ENCODE measurements at places on chromosomes 1 and 21. TPM values are rescaled to one million over a fixed set of nuclear protein-coding genes. Genes with fewer than 3 reads are reported as not detected.

PIK3R3 gene
- 0.56 TPM for total RNA-seq

WNT3A gene
- not detected for total RNA-seq

SMG7 gene
- total RNA-seq, result 50.2 TPM

FNBP1L gene
- total RNA-seq, result 1.4 TPM

DMRTA2 gene
- total RNA-seq, result not detected

DNA sequence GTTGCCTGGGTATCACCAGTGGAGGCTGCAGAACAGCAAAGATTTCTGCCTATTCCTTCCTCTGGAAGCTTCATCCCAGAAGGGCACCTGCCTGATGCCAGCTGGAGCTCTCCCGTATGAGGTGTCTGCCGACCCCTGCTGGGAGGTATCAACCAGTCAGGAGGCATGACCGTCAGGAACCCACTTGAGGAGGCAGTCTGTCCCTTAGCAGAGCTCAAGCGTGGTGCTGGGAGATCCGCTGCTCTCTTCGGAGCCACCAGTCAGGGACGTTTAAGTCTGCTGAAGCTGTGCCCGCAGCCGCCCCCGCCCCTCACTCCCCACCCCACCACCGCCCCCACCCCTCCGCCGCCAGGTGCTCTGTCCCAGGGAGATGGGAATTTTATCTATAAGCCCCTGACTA, 23.1 kb upstream of the HFM1 start:
- no peak for DNase-seq
- H3K4me1 ChIP-seq, result no peaks in the 10 kb centered on the region
- H3K4me3 ChIP-seq, result no peak overlapping the region
- H3K27ac ChIP-seq, result no peak overlapping the region

GRCh38 chr1:16433030-16433429, 4.2 kb downstream of the SPATA21 start:
- no peaks in the 10 kb centered on the region for H3K36me3 ChIP-seq
- DNase-seq, result no peak
- H3K4me3 ChIP-seq, result no peak overlapping the region
- H3K27ac ChIP-seq, result no peak overlapping the region
- H3K4me1 ChIP-seq, result no peaks in the 10 kb centered on the region

- peak overlapping the region; percentile 87 for H3K27ac ChIP-seq
- peaks cover 51% of the 10 kb centered on the region for H3K4me1 ChIP-seq
- no peak for DNase-seq
- no peaks in the 10 kb centered on the region for H3K36me3 ChIP-seq
Measured at GRCh38 chr1:2583331-2583791, 3.2 kb upstream of the PRXL2B start.

- DNase-seq, result no peak
- H3K4me1 ChIP-seq, result no peaks in the 10 kb centered on the region
- no peak overlapping the region for H3K4me3 ChIP-seq
- H3K27me3 ChIP-seq, result no peaks in the 10 kb centered on the region
- H3K27ac ChIP-seq, result no peak overlapping the region
- no peaks in the 10 kb centered on the region for H3K36me3 ChIP-seq
Measured at GRCh38 chr1:63967901-63968300, 194.1 kb downstream of the ROR1 start.

DNA sequence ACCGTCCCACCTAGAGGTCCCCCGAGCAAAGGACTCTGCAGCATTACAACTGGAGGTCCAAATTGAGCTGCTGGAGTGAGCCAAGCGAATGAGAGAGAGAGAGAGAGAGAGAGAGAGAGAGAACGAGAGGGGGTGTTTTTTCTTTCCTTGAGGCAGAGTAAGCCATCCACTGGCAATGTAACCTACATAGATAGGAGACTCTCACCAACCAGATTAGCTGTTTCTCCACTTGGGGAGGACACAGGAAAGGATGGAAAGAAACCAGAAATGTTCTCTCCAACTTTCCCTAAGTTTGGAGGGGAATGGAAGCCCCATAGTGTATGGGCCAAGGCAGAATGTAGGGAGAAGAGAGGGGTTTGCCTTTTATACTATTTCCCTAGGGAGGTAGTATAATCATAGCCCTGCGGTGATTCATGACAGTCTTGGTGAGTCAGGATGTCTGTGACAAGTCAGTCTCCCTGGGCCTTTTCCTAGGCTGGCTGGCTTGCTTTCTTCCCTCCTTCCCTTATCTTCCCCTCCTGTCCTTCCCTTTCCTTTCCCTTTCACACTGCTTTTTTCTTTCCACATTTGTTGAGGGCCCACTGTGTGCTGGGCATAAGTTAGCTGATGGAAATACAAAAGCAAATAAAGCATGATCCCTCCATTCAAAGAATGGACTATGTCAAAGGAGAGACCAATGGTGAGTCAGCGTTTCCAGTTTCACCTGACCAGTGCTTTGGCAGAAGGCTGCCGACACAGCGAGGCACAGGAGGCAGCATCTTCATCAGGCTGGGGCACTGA, 7.1 kb downstream of the FNDC7 start:
- H3K4me1 ChIP-seq, result no peaks in the 10 kb centered on the region
- no peak overlapping the region for H3K27ac ChIP-seq
- DNase-seq, result no peak

GRCh38 chr1:177650947-177651346, 318.9 kb downstream of the SEC16B start:
- DNase-seq, result no peak
- H3K4me3 ChIP-seq, result no peak overlapping the region
- H3K27me3 ChIP-seq, result no peaks in the 10 kb centered on the region
- no peaks in the 10 kb centered on the region for H3K4me1 ChIP-seq

DNA sequence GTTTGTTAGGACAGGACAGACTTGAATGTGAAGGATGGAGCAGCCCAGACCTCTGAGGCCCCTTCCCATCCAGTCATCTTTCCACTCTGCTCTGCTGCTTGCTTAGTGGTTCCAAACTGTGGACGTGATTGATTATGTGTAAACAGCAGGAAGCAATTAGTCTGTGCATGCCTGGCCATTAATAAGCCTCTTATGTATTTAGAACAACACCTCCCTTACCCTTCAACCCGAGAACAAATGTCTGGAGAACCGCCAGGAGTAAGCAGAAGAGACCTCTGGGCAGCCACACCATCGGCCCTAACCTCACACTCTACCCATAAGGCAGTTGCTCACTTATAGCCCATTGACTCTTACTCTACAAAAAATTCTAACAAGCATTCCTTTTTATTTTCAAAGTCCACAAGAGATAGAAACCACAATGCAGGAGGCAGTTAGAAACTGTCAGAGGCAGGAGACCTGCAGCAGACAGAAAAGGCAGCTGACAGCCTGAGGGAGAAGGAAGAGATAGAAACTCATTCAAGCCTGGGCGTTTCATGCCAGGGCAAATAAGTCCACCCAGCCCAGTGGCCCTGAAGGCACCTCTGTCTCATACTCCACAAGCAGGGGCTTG, 5.8 kb upstream of the EPHA8 start:
- DNase-seq, result no peak
- no peak overlapping the region for H3K27ac ChIP-seq
- H3K36me3 ChIP-seq, result no peaks in the 10 kb centered on the region
- H3K4me1 ChIP-seq, result no peaks in the 10 kb centered on the region
- H3K4me3 ChIP-seq, result no peak overlapping the region
- H3K27me3 ChIP-seq, result no peaks in the 10 kb centered on the region

DNA sequence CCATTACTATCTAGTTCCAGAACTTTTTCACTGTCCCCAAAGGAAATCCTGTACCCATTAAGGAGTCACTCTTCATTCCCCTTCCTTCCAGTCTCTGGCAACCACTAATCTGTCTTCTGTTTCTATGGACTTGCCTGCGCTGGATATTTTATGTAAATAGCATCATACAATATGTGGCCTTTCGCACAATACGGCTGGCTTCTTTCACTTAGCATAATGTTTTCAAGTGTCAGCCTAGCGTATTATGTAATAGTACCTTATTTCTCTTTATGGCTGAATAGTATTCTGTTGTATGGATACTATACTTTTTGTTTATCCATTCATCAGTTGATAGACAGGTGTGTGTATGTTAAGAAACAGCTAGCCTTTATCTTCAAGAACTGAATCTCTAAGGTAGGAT, 14.3 kb downstream of the ATF3 start:
- no peaks in the 10 kb centered on the region for H3K36me3 ChIP-seq
- no peak overlapping the region for H3K27ac ChIP-seq
- no peak overlapping the region for H3K4me3 ChIP-seq
- no peaks in the 10 kb centered on the region for H3K4me1 ChIP-seq

DNA sequence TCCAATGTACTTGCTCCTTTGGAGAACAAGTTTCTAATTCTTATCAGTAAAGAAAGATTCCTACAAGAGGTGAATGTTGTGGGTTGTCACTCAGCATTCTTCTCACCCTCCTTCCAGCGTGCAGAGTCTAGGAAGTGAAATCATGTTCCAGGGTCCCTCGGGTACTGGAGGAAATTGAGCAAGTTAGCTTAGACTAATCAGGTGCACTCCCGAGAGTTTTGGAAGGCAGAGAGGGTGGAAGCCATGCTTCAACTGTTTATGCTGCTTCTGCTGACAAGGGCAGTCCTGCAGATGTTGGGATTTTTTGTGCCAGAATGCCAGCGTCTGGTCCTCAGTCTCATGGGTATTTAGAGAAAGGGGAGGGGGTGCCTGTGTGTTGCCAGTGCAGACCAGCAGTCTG, 5.3 kb upstream of the C1orf115 start:
- H3K27ac ChIP-seq, result no peak overlapping the region
- peaks cover 4% of the 10 kb centered on the region for H3K4me1 ChIP-seq
- no peaks in the 10 kb centered on the region for H3K36me3 ChIP-seq
- no peak for DNase-seq

DNA sequence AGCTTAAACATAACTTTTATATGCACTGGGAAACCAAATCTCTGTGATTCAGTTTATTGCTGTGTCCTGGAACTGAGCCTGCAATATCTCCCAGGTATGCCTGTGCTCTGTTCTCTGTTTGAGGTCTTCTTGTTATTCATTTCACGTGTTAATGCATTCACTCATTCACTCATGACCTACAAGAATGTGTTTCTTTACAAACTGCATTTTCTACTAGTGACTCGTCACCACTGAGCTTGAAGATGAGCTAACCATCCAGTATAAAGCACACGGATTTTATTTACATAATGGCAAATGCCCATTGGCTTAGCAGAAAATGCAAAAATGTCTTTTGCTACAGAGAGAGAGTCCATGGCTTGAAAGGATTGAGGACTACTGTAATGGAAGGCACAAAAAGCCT, 75.0 kb upstream of the DUSP10 start:
- no peak overlapping the region for H3K27ac ChIP-seq
- H3K4me3 ChIP-seq, result no peak overlapping the region
- H3K36me3 ChIP-seq, result no peaks in the 10 kb centered on the region
- H3K4me1 ChIP-seq, result no peaks in the 10 kb centered on the region
- no peak for DNase-seq

GRCh38 chr1:8392522-8392921, 74.6 kb downstream of the SLC45A1 start:
- H3K27me3 ChIP-seq, result no peaks in the 10 kb centered on the region
- H3K4me3 ChIP-seq, result no peak overlapping the region
- no peak for DNase-seq
- H3K36me3 ChIP-seq, result no peaks in the 10 kb centered on the region
- H3K27ac ChIP-seq, result no peak overlapping the region
- peaks cover 39% of the 10 kb centered on the region for H3K4me1 ChIP-seq

DNA sequence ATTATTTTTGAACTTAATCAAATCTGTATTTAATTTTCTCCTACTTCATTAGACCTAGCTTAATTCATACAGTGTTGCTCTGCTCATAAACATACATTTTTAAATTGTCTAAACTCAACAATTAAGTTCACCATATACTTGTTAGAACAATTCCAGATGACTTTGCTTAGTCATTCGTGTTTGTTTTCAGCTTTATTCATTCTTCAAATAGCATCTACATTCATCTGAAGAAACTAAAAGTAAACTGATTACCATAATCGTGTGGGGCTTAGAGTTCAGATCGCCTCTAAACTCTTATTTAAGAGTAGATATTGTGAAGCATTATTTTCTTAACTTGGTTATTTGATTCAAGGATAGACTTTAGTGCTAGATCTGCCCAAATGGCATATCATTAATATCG, 34.4 kb downstream of the KLHL20 start:
- H3K27ac ChIP-seq, result no peak overlapping the region
- H3K4me1 ChIP-seq, result no peaks in the 10 kb centered on the region
- H3K36me3 ChIP-seq, result peaks cover 19% of the 10 kb centered on the region
- H3K4me3 ChIP-seq, result no peak overlapping the region

Measured in naive thymus-derived CD4-positive, alpha-beta T cell (primary cell).